Lung microvascular endothelial cell (primary cell): ENCODE measurements at places on chromosomes 12 and 14. TPM values are rescaled to one million over a fixed set of nuclear protein-coding genes. Genes with fewer than 3 reads are reported as not detected.
A peak's percentile ranks its signal among the peaks of the same experiment; 100 is the strongest.

METTL1 gene
- 3.1 and 3.8 TPM in 2 replicates for total RNA-seq

DNA sequence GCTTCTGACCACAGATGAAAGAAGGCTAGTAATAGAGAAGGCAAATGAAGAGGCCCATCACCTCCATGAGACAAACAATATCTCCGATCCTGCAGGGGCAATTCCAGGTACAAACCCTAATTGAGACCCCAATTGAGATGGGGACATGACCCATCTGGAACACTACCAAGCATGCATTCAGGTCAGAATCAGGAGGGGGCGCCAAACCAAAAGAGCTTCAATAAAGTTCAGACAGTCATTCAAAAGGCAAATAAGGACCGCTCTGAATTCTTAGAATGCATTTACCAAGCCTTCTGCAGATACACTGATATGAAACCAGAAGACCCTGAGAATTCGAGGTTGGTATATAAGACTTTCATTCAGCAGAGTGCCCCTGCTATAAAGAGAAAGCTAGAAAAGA is 10.2 kb upstream of the EDDM3B start:
- peak; percentile 54 for DNase-seq

DNA sequence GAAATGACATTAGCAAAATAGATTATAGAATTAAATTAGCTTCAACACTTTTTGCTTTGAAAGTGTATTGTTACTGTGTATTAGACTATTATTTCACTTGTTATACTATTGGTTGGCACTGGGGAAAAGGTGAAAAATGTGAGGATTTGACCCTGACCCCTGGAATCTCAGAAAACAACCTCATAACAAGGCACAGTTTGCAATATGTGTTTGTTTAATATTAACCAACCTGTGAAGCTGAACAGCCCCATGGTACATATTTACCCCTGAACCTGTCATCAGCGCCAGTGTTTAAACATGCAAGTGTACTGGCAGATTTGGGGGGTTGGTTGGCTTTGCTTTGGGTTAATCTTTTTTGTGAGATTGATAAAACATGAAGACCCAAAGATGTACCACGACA is 11.7 kb downstream of the SLC38A4 start:
- DNase-seq: no peak

GRCh38 chr14:91415794-91416743 is 1.6 kb downstream of the CCDC88C start:
- DNase-seq: peak; percentile 47

- DNase-seq: no peak
Measured at GRCh38 chr12:31230004-31230403, 95.9 kb downstream of the SINHCAF start.

- DNase-seq: no peak
Measured at GRCh38 chr12:120710805-120711296, 593 bp downstream of the UNC119B start.

CABP1 gene
- total RNA-seq: under 0.01 TPM in 1 of 2 replicates, not detected in the other

GRCh38 chr12:57230381-57231155 is 1.1 kb downstream of the SHMT2 start:
- peak; percentile 28 for DNase-seq

DNA sequence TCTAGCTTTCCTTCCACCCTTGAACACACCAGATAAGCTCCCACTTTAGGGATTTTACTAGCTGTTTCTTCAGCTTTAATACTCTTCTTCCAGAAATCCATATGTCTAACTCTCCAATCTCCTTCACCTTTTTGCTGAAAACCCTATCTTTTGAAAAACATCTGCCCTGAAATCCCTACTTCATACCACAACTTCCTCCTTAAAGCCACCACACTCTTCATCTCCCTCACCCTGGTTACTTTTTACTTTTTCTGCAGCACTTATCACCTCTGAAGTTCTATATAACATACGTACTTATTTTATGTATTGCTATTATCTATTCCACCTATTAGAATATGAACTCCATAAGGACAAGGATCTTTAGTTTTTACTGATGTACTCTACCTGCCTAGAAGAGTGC is 28.6 kb upstream of the PTPRQ start:
- no peak for DNase-seq

ATG101 gene
- total RNA-seq: 41.8 and 66.5 TPM in 2 replicates

GRCh38 chr14:68666899-68667298 is 126.0 kb downstream of the ZFP36L1 start:
- DNase-seq: no peak

- DNase-seq: no peak
Measured at GRCh38 chr14:73325630-73326299, 88.5 kb downstream of the PAPLN start.

RTL1 gene
- not detected in 2 replicates for total RNA-seq

DNA sequence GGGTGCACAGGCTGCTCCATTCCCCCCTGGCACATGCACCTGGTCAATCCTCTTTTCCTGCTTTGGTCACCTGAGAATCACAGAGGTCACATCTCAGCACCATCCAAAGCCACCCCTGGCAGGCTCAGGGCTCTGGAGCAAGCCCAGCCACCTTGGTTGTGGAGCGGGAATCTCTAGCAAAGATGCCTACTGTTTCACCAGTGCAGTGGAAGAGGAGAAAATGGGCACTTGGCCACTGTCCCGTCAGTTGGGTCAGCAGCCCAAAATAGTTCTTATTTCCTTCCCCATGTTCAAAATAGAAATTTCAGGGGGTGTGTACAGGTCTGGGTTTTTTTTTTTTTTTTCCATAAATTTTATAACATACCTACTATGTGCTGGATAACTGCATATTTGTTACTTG is 18.3 kb downstream of the RTL1 start:
- DNase-seq: no peak

OTOGL gene
- total RNA-seq: under 0.01 and 0.44 TPM in 2 replicates

DNA sequence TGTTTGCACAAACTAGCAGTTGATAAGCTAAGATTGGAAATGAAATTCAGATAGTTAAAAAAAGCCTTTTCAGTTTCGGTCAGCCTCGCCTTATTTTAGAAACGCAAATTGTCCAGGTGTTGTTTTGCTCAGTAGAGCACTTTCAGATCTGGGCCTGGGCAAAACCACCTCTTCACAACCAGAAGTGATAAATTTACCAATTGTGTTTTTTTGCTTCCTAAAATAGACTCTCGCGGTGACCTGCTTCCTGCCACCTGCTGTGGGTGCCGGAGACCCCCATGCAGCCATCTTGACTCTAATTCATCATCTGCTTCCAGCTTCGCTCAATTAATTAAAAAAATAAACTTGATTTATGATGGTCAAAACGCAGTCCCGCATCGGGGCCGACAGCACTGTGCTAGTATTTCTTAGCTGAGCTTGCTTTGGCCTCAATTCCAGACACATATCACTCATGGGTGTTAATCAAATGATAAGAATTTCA is 335.6 kb downstream of the TMEM121 start:
- no peak for DNase-seq

DNA sequence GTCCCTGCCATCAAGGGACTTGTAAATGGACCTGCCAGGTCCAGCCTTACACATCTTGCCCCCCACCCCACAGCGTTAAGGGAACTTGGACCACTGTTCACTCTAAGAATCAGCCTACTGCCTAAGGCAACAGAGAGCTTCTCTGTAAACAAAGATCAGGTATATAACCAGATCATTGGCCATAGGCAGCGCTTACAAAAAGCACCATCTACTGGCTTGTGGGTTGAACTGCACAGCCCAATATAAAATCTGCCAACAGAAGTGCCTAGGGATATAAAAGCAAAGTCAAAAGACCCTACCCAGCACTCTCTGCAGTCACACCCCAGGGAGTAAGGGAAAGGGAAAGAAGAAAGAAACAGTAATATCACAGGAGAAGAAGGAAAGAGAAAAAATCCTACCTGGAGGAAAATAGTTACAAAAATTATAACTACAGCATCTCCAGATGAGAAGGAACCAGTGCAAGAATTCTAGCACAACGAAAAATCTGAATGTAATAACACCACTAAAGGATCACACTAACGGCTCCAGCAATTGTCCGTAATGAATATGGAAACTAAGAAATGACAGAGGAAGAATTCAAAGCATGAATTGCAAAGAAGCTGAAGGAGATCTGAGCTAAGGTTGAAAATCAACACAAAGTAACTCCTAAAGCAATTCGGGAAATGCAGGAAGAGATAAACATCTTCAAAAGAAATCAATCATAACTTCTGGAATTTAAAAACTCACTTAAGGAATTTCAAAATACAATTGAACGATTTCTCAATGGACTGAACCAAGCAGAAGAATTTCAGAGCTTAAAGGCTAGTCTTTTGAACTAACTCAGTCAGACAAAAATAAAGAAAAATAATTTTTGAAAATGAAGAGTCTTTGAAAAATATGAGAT is 95.2 kb upstream of the PCED1B start:
- DNase-seq: peak; percentile 79

GRCh38 chr12:75634244-75635222 is 123.1 kb upstream of the KRR1 start:
- DNase-seq: peak; percentile 86

GRCh38 chr12:76183459-76184186 is 99.1 kb upstream of the NAP1L1 start:
- DNase-seq: peak; percentile 98

DNA sequence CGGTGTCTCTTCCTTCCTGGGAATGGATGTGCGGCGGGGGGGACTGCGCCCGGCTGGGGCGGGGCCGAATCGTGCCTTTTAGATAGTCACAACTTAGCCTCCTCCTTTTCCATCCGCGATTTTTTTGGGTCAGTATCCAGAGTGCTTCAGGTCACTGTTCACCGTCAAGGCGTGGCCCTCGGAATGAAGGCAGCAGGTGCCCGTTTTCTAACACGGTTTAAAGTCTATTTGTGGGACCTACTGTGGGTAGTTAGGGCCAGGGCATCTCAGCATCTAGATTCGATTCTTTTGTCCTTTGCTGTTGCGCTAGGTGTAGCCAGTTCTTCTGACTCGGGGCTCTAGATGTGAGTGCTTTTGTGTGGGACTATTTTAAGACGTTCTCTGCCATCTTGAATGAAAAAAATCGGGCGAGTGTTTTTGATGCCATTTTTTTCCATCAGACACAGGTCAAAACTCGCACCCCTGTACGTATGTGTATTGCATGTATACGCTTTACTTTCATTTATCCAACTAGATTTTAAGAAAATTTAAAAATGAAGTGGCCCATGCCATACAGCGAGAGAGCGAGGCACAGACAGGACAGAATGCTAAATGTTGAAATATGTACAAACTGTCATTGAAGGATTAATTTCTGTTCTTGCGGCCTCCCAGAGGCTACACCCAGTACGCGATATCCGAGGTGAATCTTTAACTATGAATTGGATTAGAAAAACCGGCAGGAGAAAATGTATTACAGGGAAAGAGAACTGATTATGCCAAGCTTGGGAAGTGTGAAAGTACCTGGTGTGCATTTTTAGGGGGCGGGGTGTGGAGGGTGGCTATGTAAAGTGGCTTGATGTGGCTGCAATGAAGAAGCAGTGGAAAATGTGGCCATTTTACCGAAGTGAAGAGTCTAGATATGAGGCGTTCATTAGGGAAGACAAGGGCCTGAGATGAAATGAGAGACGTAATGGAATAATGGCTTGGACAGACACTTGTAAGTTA is 835 bp downstream of the VEZT start:
- DNase-seq: peak; percentile 87

- DNase-seq: no peak
Measured at GRCh38 chr12:62738616-62739015, 196.3 kb downstream of the PPM1H start.

GRCh38 chr12:48489012-48489411 is 6.7 kb downstream of the C12orf54 start:
- DNase-seq: no peak

SLC41A2 gene
- 2.6 and 6.9 TPM in 2 replicates for total RNA-seq

DNA sequence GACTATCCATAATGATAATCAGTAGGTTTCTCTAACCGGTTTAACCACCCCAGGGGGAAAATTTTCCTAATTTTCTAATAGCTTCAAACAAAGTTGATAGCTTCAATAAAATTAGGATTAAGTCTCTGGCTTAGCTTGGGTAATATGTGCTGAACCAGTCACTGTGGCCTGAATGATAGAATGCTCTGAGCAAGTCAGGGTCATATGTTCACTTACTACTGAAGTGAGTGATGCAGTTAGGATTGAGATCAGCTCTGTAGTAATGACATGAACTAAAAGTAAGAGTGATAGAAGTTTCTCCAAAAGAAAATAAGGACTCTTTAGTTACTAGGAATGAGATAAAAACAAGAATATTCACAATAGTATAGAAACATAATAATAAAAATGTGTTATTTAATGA is 32.6 kb downstream of the ETNK1 start:
- no peak for DNase-seq

DNA sequence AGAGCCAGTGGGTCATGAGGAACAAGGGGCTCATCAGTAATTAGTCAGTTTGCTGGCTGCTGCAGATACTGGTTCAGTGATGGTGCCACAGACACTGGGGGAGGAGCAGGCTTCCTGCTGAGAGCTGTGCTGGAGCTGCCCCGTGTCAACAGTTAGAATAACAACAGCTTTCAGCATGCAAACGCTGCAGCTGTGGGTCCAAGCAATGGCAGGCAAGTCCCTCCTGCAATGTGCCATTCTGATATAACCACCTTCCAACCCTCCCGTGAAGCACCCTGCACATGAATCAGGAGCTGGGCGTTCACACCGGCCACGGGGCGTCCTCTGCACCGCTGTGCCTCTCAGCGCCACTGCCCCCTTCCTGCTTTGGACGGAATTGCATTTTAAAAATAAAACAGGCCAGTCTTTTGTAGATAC is 258.4 kb upstream of the SFSWAP start:
- no peak for DNase-seq

CCDC88C gene
- 12.0 and 13.7 TPM in 2 replicates for total RNA-seq

- no peak for DNase-seq
Measured at GRCh38 chr12:31322801-31323207, 3.1 kb downstream of the SINHCAF start.

DNA sequence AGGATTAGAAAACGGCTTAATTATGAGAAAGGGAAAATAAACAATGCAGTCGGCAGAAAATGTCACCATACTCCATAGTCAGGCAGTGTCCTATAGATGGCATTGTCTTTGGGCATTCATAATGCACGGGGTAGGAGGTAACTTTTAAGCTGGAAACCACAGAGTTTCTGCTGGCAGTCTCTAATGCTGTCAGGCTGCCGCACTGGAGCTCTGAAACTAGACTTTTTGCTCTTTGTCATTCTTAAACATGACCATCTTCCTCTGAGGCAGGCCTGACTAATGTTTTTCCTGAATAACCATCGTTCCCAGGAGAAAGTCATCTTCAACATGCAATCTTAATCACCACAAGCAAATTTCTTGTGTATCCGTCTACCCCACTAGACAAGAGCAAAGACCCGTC is 108.8 kb downstream of the ETNK1 start:
- no peak for DNase-seq

GRCh38 chr14:76057914-76058313 is 72.4 kb downstream of the IFT43 start:
- no peak for DNase-seq

CCDC175 gene
- not detected in 2 replicates for total RNA-seq

DNA sequence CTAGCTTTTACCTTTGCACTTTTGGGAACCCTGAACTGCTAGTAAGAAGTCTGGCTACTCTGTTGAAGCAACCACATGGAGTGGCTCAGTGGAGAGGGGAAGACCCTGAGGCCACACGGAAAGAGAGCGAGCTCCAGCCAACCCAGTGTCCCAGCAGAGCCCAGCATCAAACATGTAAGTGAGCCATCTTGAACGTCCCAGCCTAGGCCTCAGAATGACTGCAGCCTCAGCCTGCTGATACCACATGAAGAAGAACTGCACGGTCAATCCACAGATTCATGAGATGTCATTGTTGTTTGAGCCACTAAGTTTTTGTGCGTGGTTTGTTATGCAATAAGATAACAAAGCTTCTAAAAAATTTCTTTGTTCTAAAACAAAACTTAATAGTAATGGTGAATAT is 40.2 kb downstream of the TFCP2 start:
- DNase-seq: no peak
